ENCODE measurements at places on chromosomes 6 and 20.

DNA sequence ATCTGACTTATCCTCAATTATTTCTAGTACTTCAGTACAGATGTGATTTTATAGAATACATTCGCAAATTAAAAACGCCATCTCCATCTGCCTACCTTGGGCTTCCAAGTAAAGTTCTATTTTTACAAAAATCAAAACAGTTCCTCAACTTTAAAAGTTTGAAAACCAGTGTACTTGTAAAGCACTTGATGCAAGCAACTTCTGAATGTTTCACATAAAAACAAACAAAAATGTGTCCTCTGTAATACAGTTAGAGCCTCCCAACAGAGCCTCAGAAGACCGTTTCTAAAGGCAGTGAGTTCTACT, 384 bp upstream of the MANEA start:
- no peak for DNase-seq

GRCh38 chr6:20861481-20861880, 327.2 kb downstream of the CDKAL1 start:
- no peak for DNase-seq

GRCh38 chr6:56807989-56808337, 146.9 kb upstream of the BEND6 start:
- DNase-seq: no peak

DNA sequence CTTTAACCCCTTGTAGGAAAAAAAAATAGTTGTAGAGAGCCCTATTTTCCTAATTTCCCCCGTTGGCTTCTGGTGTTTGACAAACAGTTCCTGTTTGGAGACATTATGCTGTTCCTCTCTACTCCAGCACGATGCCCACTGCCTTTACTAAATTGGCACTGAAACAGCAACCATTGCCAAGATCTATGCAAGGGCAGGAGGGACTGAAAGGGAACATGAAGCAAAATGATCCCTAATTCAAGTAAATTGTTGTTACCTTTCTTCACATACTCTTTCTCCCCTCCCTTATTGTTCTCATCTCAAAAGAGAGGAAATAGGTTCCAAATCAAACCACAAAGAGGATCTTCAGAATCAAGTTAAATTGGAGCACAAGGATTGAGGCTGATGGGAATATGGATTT, 764.1 kb upstream of the MMS22L start:
- no peak for DNase-seq

DNA sequence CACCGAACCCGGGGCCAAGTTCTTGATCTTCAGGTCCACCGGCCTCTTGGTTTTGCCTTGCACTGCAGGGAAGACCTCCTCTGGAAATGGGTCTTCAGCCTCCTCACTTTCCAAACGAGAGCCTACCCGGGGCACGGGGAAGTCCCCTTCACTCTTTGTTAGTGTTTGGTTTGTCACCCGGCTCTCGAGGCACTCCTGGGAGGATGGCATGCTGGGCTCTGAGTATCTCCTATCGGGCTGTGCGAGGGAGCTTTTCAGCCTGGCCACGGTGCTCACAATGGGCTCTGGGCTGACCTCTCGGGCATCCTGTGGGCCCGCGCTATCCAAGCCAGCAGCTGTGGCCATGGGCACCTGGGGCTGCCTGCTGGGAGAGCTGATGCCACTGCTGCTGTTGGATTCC, 8.1 kb downstream of the TAGAP start:
- peak; percentile 21 for DNase-seq

DNA sequence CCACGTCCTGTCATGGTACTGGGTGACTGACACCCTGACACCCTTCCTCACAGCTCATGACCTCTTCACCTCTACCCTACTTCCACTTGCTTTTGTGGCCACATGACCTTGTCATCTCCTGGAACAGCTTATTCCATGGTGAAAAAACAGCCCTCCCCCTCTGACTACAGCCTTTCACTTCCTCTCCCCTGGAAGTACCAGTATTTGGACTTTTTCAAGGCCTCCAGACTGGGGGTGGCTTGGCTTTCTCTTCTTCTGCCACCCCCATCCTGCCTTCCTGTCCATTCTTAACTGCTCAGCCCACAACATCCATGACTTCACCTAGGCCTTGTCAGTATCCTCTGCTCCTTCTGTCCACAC, 168.4 kb downstream of the CARMIL1 start:
- no peak for DNase-seq

DNA sequence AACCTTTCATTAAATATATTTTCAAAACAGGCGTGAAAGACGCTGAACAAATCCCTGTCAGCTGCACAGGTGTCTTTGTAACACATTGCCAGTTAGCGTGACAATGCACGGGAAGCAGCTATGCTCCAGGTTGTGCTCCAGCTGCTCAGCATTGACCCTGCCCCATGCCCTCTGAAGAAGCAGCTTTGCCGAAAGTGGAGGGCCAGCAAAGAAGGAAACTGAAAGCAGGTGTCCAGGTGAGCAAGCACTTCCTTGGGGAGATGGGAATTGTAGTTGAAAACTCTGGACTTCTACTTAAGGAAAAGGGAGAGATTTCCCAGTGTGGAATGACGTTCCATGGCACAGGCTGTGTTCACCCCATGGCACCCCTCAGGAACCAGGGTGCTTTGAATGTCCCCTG, 125.7 kb downstream of the TTLL2 start:
- DNase-seq: no peak

GRCh38 chr20:1533059-1533458, 24.4 kb downstream of the SIRPD start:
- no peak for DNase-seq

DNA sequence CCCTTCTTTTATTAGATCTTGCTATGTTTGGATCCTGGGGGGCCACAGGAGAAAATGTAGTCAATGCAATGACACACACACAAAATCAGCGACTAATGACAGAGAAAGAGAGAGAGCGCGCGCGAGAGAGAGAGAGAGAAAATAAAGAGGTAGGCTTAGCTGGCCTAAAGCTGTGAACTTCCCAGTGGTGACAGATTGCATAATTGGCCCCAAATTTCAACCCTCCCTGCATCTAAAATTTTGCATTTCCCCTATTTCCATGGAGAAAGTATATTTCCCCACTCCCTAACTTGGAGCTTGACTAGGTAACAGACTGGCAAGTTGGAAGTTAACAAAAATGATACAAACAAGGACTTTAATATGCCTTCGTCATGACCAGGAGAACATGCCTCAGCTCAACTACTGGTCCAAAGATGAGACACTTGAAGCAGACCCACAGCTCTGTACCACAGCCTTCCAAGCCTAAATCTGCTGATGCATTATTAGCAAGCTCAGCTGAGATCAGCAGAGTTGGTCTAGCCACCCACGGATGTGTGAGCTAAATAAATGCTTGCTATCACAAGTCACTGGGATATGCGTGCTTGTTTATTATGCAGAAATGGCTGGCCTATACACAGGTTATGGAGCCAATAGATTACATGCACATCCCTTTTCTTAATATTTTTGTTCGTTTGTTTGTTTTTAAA, 118.1 kb upstream of the PRDM1 start:
- DNase-seq: no peak

DNA sequence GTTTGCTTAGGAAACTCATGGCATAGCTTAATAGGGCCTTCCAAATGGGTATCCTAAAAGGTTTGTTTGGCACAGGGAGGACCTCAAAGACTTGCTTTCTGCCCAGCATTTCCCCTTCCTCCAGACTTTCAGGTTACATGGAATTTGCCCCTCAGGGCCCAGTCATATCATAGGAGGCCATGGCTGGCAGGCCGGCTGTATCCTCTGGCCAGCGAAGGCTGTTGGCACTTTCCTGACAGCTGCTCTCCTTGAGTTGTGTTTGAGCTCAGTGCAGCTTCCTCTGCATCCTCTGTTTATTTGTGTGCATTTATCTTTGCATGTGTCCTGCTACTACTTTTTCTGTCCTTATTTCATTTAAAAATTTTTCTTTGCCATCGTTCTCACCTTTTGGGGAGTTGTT, 90.9 kb downstream of the ANKS1A start:
- DNase-seq: no peak
